ENCODE measurements at places on chromosomes 2 and 18.

DNA sequence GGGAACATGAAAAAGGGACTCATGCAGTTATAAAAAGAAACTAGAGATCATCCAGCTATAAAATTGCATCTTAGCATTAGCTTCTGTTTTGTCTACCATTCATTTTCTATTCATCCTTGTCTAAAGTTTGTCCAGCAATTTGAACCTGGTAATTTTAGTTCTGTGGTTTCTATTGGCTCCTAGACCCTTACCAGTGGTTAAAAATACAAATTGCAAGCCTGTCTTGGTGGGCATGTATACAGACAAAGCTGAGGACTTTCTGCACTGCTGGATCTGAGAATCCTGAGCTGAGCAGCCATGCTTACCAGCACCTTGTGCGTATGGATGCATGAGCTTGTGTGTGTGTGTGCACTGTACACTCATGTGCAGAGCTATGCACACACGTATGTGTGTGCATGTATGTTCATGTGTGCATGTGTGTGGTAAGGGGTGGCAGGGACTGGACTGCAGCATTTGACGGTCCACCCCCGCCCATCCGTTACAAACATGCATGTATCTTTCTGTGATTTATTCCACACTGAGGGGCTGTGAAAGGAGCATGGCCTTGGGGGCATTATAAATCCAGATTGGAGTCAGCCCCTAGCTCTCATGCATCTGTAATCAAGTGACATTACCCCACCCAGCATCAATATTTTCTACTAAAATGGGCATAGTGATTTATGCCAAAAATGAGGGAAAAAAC is 144.7 kb downstream of the FAM210A start:
- DNase-seq = no peak
- peaks cover 10% of the 10 kb centered on the region for H3K4me1 ChIP-seq
- peaks cover 15% of the 10 kb centered on the region for H3K27me3 ChIP-seq

DNA sequence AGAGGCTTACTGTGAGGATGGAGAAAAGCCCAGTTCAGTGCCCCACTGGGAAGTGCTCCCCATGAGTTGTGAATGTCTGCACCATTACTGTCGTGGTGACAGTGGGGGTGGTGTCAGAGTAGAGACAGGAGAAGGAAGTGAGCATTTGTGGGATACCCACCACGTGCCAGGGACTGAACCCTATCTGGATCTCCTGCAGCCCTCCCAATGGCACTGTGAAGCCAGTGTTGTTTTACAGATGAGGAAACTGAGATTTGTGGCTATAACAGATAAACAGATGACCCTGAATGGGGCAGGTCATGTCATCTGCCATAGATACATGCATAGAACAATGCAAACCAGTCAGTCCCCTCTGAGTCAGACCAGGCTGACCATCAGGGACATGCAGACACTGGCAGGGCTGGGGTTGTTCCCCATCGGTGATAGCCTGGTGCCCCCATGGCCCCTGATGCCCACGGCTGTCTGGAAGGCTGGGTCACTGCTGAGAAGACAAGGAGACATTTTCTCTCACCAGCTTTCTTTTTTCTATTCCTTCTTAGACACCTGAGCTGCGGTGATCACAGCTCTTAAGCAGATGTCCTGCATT is 60.8 kb downstream of the EMILIN2 start:
- H3K27me3 ChIP-seq = peaks cover 20% of the 10 kb centered on the region
- H3K36me3 ChIP-seq = no peaks in the 10 kb centered on the region
- H3K27ac ChIP-seq = peak overlapping the region; percentile 54
- H3K4me3 ChIP-seq = peak overlapping the region; percentile 85
- peaks cover 7% of the 10 kb centered on the region for H3K4me1 ChIP-seq

- H3K4me1 ChIP-seq = peaks cover 10% of the 10 kb centered on the region
- H3K4me3 ChIP-seq = no peak overlapping the region
- H3K36me3 ChIP-seq = peaks cover 5% of the 10 kb centered on the region
- DNase-seq = no peak
- peaks cover 7% of the 10 kb centered on the region for H3K27me3 ChIP-seq
Observed at GRCh38 chr2:239119346-239120126, 271.7 kb downstream of the TWIST2 start.

- H3K4me1 ChIP-seq = peaks cover 14% of the 10 kb centered on the region
- peak; percentile 30 for DNase-seq
- no peak within 1 kb of the TSS for H3K27ac ChIP-seq
- peaks cover 15% of the 10 kb centered on the region for H3K27me3 ChIP-seq
Observed at GRCh38 chr2:157628477-157629415, at the start of gene ACVR1C. Gene ACVR1C, minus strand, starts transcription at chr2:157628864. Its CDS starts 220 bp downstream, at chr2:157628644.

DNA sequence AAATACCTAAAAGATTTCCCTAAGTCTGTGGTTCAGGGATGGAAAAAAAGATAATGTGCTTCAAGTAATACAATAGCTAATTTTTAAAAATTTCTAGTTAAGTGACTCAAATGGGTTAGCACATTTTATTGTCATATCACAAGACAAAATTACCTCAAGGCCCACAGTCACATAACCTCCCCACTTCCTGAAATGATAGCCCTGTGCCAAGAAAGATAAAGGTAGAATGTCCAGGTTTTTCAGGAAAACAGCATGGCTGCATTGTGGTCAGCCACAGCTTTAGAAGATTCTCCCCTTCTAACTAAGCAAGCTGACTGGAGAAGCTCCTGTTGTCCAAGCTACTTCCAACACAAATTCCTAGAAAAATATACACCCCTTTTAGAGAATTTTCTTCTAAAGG is 127.1 kb upstream of the SLC35G4 start:
- H3K36me3 ChIP-seq = no peaks in the 10 kb centered on the region
- no peak overlapping the region for H3K4me3 ChIP-seq
- no peak for DNase-seq
- no peak overlapping the region for H3K27ac ChIP-seq
- H3K27me3 ChIP-seq = peaks cover 2% of the 10 kb centered on the region
